ENCODE measurements at places on chromosomes 3 and 15.
A peak's percentile ranks its signal among the peaks of the same experiment; 100 is the strongest.

- DNase-seq, result no peak
These were observed 263.6 kb upstream of the GOLGA6L4 start for GRCh38 chr15:83971992-83972391.

DNA sequence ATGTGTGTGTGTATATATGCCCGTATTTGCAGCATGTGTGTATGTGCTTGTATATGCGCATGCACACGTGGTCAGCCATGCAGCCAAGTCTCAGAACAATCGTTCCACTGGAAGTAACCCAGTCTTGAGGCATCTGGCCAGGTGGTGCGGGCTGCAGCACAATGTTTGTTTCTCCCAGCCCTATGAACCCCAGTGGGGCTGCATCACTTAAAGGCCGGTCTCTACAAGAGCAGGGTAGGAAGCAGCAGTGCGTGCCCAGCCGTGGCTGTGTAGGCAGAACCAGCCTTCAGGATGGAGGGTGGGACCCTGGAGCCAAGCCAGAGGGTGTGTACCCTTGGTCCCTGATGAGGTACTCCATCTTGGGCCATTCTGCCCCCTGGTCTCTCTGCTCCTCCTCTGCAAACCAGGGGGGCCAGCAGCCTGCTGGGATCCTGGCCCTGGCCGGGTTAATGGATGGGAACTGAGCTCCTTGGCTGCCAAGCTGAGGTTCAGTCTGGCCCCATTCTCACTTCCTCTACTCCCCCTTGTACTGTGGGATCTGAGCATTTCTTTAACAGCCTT, 11.8 kb downstream of the KLF13 start:
- DNase-seq, result no peak

GRCh38 chr15:84886211-84886983, 1.9 kb downstream of the SLC28A1 start:
- no peak for DNase-seq

DNA sequence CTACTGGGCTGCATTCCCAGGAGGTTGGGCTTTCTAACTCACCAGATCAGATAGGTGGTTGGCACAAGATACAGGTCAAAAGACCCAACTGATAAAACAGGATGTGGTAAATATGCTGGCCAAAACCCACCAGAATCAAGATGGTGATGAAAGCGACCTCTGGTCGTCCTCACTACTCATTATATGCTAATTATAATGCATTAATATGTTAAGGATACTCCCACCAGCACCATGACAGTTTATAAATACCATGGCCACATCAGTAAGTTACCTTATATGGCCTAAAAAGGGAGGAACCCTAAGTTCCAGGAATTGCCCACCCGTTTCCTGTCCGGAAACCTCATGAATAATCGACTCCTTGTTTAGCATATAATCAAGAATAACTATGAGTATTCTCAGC, 31.6 kb downstream of the CFAP44 start:
- DNase-seq, result no peak

DNA sequence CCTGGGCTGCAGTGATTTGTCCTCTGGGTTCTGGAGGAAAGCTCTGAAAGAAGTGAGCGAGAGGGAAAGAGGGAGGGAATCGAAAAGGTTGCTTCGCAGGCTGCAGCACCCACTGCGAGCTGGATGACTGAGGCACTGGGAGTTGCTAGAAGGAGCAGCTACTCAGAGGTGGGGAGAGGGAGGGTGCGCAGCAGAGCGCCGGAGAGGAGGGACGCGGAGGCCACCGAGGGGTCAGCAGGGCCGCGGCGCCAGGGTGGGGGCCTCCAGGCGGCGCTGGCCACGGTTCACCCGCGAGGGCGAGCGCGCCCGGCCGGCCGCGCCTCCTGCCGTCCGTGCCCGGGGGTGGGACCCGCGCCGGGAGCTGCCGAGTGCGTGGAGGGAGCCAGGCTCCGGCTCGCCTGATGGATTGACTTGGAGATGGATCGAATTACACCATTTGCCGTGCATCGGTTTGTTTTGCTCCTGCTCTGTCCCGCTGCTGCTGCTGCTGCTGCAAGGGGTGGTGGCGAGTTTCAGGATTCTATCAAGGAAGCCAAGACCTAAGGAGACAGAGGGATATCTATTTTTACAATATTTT, at the start of gene SEMA6D:
SEMA6D (plus strand) TSS at position 470 of the 577 bp plus-strand sequence. CDS start 42,294 bp downstream, outside the sequence.
- DNase-seq, result peak; percentile 73

GRCh38 chr15:36263666-36264065, 315.8 kb upstream of the CDIN1 start:
- no peak for DNase-seq

GRCh38 chr15:83734487-83734886, 80.6 kb downstream of the ADAMTSL3 start:
- DNase-seq, result no peak

- no peak for DNase-seq
These were observed 229.0 kb downstream of the ITPR1 start for GRCh38 chr3:4722103-4722502.

DNA sequence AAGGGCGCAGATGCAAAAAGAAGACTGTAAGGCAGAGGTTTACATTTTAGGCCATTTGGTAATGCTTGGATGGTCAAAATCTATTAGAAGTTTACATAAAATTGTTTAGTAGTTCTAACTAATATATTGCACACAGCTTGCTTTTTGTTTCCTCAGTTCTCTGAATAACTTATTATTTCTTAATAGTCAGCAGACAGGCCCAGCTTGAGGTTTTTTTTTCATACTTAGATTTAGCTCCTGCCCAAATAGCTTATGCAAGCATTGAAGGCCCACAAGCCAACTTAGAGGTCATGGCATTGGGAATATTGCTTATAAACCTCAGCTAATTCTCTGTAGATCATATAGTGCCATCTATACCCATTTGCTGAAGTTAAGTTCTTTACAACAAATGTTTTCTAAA, 172.5 kb downstream of the RAP2B start:
- DNase-seq, result no peak

- no peak for DNase-seq
These were observed 279.1 kb upstream of the ICE2 start for GRCh38 chr15:60757831-60758570.

DNA sequence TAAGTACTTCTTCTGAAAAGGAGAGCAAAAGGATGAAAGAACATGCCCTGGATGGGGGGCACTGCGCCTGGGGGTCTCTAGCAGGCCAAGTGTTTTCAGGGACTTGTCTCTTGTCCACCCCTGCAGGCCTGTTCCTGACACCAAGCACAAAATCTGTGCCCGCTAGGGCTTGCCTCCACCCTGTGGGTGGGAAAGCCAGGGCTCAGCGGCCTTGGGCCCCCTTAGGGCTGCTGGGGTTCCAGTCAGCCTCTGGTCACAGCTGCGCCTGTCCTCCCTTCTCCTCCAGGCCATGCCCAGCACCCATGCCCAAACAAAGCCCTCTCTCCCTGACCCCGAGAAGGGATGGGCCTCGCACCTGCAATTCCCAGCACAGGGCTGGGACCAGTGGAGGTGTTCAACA, 71.1 kb upstream of the TRPM1 start:
- DNase-seq, result no peak

DNA sequence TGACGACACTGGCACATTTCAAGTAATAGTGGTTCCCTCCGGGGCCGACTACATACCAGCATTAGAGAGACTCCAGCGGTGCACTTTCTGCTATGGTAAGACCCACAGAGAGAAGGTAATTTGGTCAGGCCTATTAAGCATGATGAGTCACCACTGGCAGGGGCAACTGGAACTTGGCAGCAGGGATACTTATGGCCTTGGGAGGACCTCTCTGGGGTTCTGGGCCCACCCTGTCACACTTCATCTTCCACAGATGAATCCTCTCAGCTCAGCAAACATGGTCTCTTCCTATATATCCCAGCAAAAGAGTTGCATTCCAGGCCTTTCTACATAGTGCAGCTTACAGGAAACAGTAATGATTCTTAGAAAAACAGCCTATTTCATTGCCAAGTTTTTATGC, 88.0 kb downstream of the PIK3R4 start:
- DNase-seq, result no peak

- DNase-seq, result no peak
These were observed 751 bp upstream of the RPS17 start for GRCh38 chr15:82540984-82541431.

GRCh38 chr3:44923632-44924456, 49.4 kb downstream of the TGM4 start:
- no peak for DNase-seq

DNA sequence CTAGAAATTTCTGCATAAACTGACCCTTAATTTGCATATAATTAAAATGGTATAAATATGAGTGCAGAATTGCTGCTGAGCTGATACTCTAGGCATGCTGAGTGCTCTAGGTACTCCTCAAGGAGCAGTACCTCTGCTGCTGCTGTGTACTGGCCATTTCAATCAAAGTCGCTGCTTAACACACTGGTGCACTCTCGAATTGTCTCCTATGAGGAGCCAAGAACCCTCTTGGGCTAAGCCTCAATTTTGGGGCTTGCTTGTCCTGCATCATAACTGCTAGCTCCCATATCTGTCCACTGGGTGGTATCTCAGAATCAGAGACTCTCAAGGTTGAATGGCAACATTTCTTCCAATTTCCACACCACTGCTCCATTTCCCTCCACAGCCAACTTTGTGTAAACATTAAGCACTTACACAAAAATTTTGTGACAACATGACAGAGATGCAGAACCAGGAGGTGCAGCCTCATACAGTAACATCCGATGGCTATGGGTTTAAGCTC, 82.5 kb downstream of the XXYLT1 start:
- DNase-seq, result no peak

GRCh38 chr3:123375014-123375940, 73.6 kb downstream of the ADCY5 start:
- no peak for DNase-seq

DNA sequence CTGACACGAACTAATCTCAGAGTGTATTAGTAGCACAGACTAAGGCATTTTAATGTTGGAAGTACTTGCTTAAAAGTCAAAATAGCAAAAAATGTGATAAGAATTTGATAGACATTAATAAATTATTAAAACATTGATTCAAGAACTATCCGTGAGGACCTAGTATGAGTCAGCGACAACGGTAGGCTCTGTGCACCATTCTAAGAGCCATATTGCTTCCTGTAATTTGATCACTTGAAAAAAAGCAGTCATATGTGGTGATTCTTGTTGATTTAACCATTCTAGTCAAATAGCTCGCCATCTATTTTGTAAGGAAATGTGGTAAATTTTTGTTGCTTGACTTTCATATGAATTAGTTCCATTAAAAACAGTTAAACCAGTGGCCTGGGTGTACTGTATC, 534.9 kb upstream of the ARRDC4 start:
- DNase-seq, result no peak

GRCh38 chr15:90190606-90191343, 10.4 kb upstream of the SEMA4B start:
- DNase-seq, result no peak

GRCh38 chr3:12993517-12994356, 79.5 kb downstream of the IQSEC1 start:
- DNase-seq, result no peak

DNA sequence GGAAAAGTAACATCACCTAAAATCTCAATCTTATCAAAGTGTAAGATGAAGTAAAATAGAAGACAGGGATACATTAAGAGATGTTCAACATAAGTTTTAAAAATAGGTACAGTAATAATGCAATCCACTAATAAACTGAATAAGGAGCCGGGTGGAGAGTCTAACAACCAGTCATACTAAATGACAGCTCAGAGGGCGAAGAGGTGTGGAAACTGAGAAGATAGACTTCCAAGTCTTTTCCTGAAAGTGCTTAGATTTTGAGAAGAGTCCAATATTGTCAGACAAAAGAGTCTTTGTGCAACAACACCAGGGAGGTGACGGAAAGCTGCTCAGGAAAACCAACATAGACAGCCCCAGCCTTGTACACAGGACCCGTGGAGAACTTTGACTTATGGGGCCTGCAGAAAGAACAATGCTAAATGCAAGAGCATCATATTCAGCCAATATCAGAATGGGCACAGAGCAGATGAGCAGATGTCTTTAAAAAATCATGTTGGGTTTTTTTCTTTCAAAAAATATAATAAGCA, 66.4 kb downstream of the MECOM start:
- no peak for DNase-seq

GRCh38 chr3:194610689-194611088, 22.5 kb downstream of the TMEM44 start:
- no peak for DNase-seq

DNA sequence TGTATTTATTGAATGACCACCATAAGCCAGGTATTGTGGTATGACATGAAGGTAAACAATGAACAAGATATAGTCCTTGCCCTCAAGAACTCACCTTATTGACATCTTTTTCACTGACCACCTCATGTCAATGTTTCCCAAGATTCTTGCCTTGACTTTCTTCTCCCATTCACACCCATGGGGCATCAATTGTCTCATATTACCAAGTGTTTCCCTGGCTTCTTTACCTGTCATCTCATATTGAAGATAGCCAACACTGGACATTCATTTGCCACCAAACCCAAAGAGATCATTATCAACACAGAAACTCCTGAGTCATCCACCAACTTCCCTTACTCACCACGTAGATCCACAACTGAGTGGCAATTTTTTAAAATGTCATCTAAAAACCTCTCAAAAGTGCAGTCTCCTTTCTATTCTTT, 2.2 kb downstream of the EFHB start:
- DNase-seq, result no peak

- DNase-seq, result no peak
These were observed 130.3 kb downstream of the NR1I2 start for GRCh38 chr3:119912220-119912619.

DNA sequence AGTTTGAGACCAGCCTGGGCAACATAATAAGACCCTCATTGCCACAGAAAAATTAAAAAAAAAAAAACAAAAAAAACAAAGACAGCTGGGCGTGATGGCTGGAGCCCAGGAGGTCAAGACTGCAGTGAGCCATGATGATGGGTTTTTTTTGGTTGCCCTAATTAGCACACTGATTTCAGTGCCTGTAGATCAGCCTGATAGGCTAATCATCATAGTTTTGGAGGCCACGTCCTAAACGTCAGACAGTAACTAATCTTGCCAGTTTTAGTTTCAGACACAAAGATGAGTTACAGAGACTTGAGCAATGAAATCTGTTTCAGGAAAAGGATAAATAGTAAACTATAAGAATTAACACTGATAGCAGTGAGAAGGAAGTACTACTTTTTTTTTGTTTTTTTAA, 55.4 kb downstream of the LRCH3 start:
- DNase-seq, result no peak

- no peak for DNase-seq
These were observed 1.8 kb downstream of the DALRD3 start for GRCh38 chr3:49016414-49017228.

DNA sequence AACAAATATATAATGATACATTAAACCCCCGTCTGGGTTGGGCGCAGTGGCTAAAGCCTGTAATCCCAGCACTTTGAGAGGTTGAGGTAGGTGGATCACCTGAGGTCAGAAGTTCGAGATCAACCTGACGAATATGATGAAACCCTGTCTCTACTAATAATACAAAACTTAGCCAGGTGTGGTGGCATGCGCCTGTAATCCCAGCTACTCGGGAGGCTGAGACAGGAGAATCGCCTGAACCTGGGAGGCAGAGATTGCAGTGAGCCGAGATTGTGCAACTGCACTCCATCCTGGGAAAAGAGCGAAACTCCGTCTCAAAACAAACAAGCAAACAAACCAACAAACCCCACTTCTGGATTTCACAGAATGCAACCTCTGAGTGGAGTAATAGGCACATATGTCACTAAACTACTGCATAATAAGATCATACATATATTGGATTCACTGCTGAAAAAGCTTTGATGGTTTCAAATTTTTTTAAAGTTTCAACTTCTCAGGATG, 718.2 kb downstream of the SI start:
- DNase-seq, result no peak

All from NCI-H1436 (cell line).